ENCODE measurements at places on chromosomes 1 and 21.

GRCh38 chr1:203765029-203765837 is at the start of gene LAX1:
Gene LAX1, plus strand, starts transcription at chr1:203765183. Its CDS starts 383 bp downstream, at chr1:203765566.
- no peak for DNase-seq

DNA sequence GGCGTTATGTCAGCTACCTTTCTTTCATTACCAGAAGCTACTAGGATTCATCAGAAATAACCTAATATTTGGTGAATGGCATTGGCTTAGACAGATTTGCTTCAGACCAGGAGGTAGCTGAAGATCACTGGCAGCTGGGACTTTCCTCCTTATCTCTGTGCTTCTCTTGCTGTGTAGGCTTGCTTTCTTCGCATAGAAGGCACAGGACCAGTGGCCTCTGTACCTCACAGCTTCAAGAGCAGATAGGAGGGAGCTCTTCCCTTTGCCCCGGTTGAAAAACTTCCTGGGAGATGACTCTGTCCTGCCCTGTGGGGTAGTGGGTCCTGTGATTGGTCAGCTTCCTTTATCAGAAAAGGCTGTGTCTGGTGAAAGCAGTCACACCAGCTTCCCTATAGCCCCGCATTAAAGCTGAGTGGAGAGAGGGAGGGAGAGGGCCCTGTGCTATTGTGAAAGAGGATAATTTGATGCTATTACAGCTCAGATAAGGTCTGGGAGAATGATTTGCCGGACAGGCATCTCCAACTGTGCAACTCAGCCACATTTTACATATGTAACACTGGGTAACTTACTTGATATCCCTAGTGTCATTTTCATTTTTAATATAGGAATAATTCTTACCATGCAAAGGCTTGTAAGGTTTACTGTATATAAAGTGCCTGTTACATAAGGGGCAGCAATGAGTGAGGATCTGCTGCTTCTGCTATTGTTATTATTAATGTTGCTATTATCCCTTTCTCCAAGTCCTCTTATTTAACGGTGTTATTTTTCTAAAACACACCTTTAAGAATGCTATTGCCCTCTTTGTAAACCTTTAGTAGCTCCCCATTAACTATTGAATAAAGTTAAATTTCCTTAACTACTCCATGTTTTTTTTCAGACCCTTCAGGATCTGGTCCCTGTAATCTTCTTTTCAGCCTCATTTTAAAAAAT is 31.6 kb downstream of the OSBPL9 start:
- no peak for DNase-seq

DNA sequence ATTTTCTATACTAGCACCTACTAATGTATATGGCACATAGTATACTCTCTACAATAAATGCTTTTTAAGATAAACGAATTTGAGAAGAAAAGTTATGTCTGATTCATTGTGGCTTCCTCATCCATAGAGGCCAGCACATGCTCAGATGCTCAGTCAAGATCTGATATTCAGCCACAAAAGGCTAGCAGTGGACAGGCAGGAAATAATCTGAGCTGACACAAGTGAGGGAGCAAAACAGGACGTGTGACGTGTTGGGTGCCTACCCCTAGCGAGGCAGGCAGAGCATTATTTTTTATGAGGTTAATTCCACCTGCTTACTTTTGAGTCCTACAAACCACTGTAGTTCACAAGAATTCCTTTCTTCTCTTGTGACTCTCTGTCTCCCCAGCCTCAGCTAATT is 550.9 kb downstream of the SMYD3 start:
- DNase-seq, result no peak

DNA sequence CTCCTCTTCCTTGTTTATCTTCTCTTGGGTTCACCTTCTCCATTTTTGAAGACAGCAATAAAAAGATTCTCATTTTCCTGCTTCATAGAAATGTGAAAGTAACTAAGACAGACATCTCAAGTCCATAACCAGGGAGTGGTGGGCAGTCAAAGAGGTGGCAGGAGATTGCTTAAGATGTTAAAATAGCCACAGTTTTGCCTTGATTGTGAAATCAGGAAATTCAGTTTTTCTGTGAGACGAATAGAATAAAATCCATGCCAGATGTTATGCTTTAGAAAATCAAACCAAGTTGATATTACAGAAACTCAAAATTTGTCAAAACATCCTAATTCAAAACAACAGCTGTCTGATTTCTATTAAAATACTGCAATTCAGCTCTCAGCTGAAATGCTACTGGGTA is 57.2 kb downstream of the TNN start:
- no peak for DNase-seq

- DNase-seq, result no peak
These were observed 8.4 kb upstream of the SLC37A1 start for GRCh38 chr21:42505090-42505726.
